Stimulated activated CD4-positive, alpha-beta T cell treated with anti-CD3 and anti-CD28 coated beads, Interleukin-1b, Interleukin-23, amount 100 ng/mL, for 48 hours (primary cell): ENCODE measurements at places on chromosomes 5 and 9.

DNA sequence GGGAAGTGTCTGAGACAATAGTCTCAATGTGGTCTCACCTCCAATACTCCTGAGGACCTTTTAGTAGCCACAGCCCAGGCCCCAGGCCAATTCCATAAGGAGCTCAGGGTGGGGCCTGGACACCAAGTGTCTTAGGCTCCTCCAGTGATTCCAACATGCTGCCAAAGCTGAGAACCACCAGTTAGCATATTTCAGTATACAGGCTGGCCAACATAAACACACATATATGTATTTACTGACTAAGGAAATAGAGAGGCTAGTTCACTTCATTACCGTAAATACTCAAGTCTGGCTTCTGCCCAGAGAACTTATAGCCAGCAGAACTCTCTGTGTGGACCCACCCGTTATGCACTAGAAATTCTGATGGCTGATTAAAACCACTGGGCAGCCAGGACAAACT is 24.1 kb downstream of the S1PR3 start:
- DNase-seq, result no peak

- no peak for DNase-seq
These were observed 70.5 kb downstream of the SNX24 start for GRCh38 chr5:122915717-122916461.

DNA sequence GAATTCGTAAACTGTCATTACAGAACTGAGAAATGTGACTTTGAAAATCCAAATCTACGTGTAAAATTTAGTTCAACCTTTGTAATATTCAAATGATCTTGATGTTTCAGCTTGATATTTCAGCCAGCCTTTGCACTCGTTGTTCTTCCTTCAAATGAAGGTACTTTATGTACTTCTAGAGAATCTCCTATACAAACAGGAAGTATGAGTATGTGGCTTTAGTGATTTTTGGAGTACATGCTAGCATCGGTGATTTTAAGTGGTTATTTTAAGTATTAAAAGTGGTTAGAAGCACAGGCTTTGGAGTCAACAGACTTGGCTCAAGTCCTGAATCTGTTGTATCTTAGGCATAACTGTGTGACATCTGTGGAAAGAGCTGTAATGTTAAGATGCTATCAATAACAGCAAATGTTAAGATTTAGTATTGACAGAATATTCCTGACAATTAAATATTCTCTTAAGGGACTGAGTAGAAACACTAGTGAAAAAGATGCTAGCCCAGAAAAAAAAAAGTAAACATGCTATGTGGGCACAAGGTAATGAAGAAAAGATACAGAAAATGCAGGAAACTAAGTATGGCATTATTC is 398.0 kb downstream of the ADGRV1 start:
- no peak for DNase-seq

DNA sequence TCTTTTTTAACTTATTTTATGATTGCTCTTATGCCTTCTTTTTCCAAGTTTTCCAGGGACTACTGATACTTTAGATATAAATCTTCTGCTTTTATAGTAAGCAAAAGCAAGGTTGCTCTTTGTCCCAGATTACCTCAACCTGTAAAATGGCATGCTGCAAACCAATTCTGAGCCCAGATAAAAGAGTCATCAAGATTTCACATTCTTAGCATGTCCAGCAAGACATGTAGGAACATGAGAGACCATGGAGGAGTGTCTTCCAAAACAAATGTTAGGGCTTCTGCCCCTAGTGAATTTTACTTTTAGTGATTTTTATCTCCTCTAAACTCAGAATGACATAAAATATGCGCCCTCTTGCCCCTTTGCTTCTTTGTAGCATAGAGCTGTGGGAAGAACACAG is 7.0 kb upstream of the CDC20B start:
- DNase-seq, result no peak

DNA sequence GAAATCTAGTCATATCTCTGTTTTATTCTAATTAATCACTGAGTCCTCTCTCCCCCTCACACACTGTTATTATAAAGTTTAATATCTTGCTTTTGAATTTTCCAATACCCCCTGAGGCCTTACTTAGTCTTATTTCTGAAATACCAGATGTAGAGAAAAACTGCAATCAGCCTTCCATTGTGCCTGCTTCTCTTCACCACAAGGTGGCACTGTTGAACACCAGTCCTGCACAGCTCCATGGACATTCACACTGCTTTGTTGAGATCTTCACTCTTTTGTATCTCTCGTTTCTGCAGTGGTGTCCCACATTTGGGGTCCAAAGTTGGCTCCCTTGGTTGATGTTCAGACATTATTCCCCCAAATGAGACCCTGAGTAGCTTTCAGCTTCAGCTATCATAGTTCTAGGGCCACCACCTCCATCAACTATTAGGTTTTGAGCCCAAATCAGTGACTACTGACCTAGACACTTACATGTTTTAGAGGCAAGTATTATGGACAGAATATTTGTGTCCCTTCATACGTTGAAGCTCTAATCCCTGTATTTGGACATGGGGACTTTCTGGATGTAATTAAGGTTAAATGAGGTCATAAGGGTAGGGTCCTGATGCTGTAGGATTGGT is 24.3 kb downstream of the BOD1 start:
- peak; percentile 17 for DNase-seq
